ENCODE measurements at places on chromosomes 1 and 21. TPM values are rescaled to one million over a fixed set of nuclear protein-coding genes. Genes with fewer than 3 reads are reported as not detected.

The SLC9C2 gene
- total RNA-seq = 15.8 TPM

- no peak for DNase-seq
Measured at GRCh38 chr21:19261731-19262376, 858.3 kb upstream of the TMPRSS15 start.

The KRTAP13-2 gene
- not detected for total RNA-seq

The TBX19 gene
- total RNA-seq = 2.7 TPM

- DNase-seq = no peak
Measured at GRCh38 chr1:118115567-118116295, 69.3 kb downstream of the SPAG17 start.

The RHOC gene
- 294 TPM for total RNA-seq

The CA14 gene
- total RNA-seq = not detected

GRCh38 chr1:89725011-89725370 lies 92.1 kb downstream of the LRRC8C start:
- no peak for DNase-seq
